Psoas muscle (tissue), 8 donors: ENCODE measurements at places on chromosomes 2 and 18. TPM values are rescaled to one million over a fixed set of nuclear protein-coding genes. Genes with fewer than 3 reads are reported as not detected.

AMER3 gene
- total RNA-seq, result not detected

SULT1C4 gene
- total RNA-seq, result 0.52 TPM

- H3K4me1 ChIP-seq, result peaks cover 7% of the 10 kb centered on the region
- DNase-seq, result no peak
- no peaks in the 10 kb centered on the region for H3K36me3 ChIP-seq
- no peaks in the 10 kb centered on the region for H3K27me3 ChIP-seq
- H3K4me3 ChIP-seq, result no peak overlapping the region
- no peak overlapping the region for H3K27ac ChIP-seq
Observed at GRCh38 chr2:183521911-183522310, 397.7 kb downstream of the NUP35 start.

DNA sequence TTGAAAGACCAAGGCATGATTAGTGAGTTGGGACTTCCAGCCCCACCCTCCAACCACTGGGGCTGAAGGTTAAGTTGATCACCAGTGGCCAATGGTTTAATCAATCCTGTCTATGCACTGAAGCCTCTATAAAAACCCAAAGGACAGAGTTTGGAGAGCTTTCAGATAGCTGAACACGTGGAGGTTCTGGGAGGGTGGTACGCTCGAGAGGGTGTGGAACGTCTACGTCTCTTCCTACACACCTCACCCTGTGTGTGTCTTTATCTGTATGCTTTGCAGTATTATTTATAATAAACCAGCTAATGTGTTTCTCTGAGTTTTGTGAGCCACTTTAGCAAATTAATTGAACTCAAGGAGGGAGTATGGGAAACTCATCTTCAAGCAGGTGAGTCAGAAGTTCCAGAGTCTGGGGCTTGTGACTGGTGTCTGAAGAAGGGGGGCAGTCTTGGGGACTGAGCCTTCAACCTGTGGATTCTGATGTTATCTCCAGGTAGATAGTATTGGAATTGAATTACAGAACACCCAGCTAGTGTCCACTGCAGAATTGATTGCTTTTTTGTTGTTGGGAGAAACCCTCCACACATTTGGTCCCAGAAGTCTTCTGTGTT lies 20.3 kb downstream of the ACTR3 start:
- peaks cover 22% of the 10 kb centered on the region for H3K36me3 ChIP-seq
- no peak overlapping the region for H3K27ac ChIP-seq
- peaks cover 10% of the 10 kb centered on the region for H3K4me1 ChIP-seq

- no peaks in the 10 kb centered on the region for H3K27me3 ChIP-seq
- no peak overlapping the region for H3K27ac ChIP-seq
Observed at GRCh38 chr18:3397031-3397750, 52.8 kb upstream of the TGIF1 start.

GRCh38 chr2:111705711-111706336 lies 178.2 kb downstream of the ANAPC1 start:
- no peaks in the 10 kb centered on the region for H3K27me3 ChIP-seq
- H3K27ac ChIP-seq, result peak overlapping the region; percentile 69
- DNase-seq, result peak; percentile 53
- no peaks in the 10 kb centered on the region for H3K36me3 ChIP-seq

DNA sequence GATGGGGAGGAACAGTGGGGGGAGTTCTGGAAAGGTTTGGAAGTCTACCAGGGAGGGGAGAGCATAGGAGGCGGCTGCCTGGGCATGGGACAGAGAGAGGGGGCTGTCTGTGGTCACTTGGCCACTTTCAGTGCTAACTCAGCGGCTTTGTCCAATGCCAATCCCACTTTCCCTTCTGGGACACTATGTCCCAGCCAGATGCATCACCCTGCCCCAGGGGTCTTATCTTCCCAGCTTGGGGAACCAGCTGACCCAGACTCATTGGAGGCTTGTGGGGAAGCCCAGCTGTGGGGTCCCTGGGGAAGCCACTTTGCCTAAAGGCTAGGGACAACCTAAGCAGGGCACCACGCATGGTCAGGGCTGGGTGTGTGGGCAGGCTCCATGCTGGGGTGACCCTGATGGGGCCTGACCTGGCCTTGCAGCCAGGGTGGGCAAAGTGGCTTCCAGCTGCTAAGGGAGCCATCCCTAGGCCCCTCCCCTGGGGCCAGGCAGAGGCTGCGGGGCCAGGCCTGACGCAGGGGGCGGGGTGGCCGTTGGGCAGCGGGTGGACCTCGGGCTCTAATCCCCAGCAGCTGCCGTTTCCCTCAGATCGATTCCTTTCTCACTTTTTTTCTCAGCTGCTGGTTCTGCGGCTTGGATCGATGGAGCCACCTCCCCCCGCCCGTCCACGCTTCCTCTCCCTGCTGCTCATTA lies 1.6 kb upstream of the ASIC4 start:
- H3K4me3 ChIP-seq, result no peak overlapping the region
- peaks cover 7% of the 10 kb centered on the region for H3K4me1 ChIP-seq
- H3K36me3 ChIP-seq, result no peaks in the 10 kb centered on the region
- no peak for DNase-seq
- no peak overlapping the region for H3K27ac ChIP-seq

GRCh38 chr2:241858206-241859016 lies at the start of gene PDCD1:
PDCD1 (minus strand) TSS chr2:241858894; CDS start chr2:241858838, 56 bp downstream.
- peak within 1 kb of the TSS; percentile 52 for H3K4me3 ChIP-seq
- H3K4me1 ChIP-seq, result peaks cover 14% of the 10 kb centered on the region
- peak within 1 kb of the TSS; percentile 70 for H3K27ac ChIP-seq
- H3K27me3 ChIP-seq, result peaks cover 1% of the 10 kb centered on the region
- no peaks in the 10 kb centered on the region for H3K36me3 ChIP-seq
- peak; percentile 29 for DNase-seq

DNA sequence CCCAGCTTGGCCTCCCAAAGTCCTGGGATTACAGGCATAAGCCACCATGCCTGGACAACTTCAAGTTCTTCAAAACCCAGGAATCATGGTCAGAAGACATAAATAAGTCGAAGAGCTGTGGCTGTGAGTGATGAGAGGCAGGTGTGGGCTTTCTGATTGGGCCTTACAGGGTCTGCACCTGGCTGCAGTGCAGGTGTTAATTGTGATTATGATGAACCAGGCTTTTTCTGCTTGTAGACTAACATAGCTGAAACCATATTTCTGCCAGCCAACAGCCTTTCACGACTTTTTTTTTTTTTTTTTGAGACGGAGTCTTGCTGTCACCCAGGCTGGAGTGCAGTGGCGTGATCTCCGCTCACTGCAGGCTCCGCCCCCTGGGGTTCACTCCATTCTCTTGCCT lies 14.9 kb upstream of the DTNB start:
- no peak overlapping the region for H3K27ac ChIP-seq
- H3K4me3 ChIP-seq, result no peak overlapping the region
- no peak for DNase-seq
- no peaks in the 10 kb centered on the region for H3K27me3 ChIP-seq
- H3K4me1 ChIP-seq, result no peaks in the 10 kb centered on the region
- no peaks in the 10 kb centered on the region for H3K36me3 ChIP-seq

GRCh38 chr2:235541838-235542549 lies 48.2 kb downstream of the AGAP1 start:
- no peaks in the 10 kb centered on the region for H3K27me3 ChIP-seq
- H3K27ac ChIP-seq, result no peak overlapping the region
- DNase-seq, result no peak
- no peaks in the 10 kb centered on the region for H3K36me3 ChIP-seq
- H3K4me3 ChIP-seq, result no peak overlapping the region
- H3K4me1 ChIP-seq, result no peaks in the 10 kb centered on the region
